Activated CD4-positive, alpha-beta memory T cell treated with anti-CD3 and anti-CD28 coated beads, Interleukin-2, amount 10 ng/mL, durations not matched to agents 7 days and 5 days (primary cell): ENCODE measurements at places on chromosomes 1 and 21. TPM values are rescaled to one million over a fixed set of nuclear protein-coding genes. Genes with fewer than 3 reads are reported as not detected.

DNA sequence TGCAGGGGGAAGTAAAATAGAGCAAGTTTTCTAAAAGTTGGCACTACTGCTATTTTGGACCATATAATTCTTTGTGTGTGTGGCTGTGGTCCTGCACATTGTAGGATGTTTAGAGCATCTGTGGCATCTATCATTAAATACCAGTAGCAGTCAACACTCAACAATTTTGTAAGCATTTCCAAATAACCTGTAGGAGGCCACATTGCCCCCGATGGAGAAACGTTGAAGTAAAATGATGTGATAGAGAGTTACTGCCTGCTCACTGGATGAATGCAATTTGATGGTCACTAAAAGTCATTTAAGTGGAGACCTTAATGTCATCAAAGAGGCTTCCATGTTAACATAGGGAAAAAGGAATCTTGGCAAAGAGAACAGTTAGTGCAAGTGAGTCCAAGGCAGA is 560.8 kb downstream of the NEGR1 start:
- DNase-seq: no peak
- H3K27me3 ChIP-seq: no peaks in the 10 kb centered on the region
- H3K4me1 ChIP-seq: no peaks in the 10 kb centered on the region
- H3K36me3 ChIP-seq: no peaks in the 10 kb centered on the region
- H3K27ac ChIP-seq: no peak overlapping the region
- no peak overlapping the region for H3K4me3 ChIP-seq

DNA sequence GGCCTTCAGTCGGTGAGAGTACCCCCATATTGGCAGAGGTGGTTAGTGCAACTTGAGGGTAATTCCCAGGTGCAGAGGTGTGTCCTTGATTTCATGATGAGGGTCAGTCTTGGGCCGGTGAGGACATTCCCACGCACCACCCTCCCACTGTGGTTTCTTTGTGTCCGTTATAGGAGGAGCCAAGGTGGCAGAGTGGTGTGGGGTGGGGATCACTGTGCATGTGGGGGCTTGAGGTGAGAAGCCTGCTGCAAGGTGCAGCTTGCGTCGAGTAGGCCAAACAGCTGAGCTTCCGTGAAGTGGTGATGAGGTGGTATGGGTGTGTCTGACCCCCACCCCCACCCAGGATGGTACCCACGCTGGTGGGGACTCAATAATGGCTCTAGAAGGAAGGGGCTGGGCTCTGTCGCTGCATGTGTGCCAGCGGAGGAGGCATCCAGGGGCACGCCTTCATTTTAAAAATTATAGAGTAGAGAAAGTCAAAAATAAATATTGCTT is 6.2 kb downstream of the PTPRF start:
- H3K27ac ChIP-seq: no peak overlapping the region
- no peaks in the 10 kb centered on the region for H3K36me3 ChIP-seq
- no peak for DNase-seq

ADAM30 gene
- not detected for total RNA-seq

- H3K4me1 ChIP-seq: peaks cover 57% of the 10 kb centered on the region
- H3K36me3 ChIP-seq: peaks cover 22% of the 10 kb centered on the region
- DNase-seq: no peak
- H3K27ac ChIP-seq: peak overlapping the region; percentile 80
- H3K27me3 ChIP-seq: no peaks in the 10 kb centered on the region
Observed at GRCh38 chr1:193538003-193538354, 351.6 kb upstream of the B3GALT2 start.

DNA sequence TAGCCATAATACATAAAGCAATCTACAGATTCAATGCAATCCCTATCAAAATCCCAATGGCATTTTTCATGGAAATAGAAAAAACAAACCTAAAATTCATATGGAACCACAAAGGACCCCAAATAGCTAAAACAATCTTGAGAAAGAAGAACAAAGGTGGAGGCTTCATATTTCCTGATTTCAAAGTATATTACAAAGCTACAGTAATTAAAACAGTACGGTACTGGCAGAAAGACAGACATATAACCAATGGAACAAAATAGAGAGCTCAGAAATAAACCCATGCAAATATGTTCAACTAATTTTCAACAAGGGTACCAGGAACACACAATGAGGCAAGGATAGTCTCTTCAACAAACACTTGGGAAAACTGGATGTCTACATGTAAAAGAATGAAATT is 87.0 kb downstream of the DENND1B start:
- peaks cover 28% of the 10 kb centered on the region for H3K36me3 ChIP-seq
- peaks cover 5% of the 10 kb centered on the region for H3K4me1 ChIP-seq
- no peak overlapping the region for H3K4me3 ChIP-seq

KRTAP22-2 gene
- total RNA-seq: not detected

A3GALT2 gene
- not detected for total RNA-seq

- H3K4me1 ChIP-seq: no peaks in the 10 kb centered on the region
- no peak overlapping the region for H3K27ac ChIP-seq
- H3K36me3 ChIP-seq: no peaks in the 10 kb centered on the region
- H3K4me3 ChIP-seq: no peak overlapping the region
- peaks cover 5% of the 10 kb centered on the region for H3K27me3 ChIP-seq
- no peak for DNase-seq
Observed at GRCh38 chr1:208071435-208072031, 160.6 kb upstream of the CD34 start.

DNAJC28 gene
- 0.55 TPM for total RNA-seq

DNA sequence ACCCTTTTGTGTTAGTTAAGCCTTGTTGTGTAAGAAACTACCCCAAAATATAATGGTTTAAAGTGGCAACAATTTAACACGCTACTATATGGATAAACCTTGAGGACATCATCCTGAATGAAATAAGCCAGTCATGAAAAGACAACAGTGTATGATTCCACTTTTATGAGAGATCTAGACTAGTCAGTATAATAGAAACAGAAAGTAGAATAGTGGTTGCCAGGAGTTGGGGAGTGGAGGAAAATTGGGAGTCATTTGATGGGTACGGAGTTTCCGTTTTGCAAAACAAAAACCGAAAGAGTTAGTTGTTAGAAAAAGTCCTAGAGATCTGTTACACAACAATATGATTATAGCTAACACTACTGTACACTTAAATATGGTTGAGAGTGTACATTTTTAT is 16.0 kb upstream of the CHIA start:
- H3K4me3 ChIP-seq: peak overlapping the region; percentile 47
- peak overlapping the region; percentile 17 for H3K27ac ChIP-seq
- DNase-seq: no peak

DNA sequence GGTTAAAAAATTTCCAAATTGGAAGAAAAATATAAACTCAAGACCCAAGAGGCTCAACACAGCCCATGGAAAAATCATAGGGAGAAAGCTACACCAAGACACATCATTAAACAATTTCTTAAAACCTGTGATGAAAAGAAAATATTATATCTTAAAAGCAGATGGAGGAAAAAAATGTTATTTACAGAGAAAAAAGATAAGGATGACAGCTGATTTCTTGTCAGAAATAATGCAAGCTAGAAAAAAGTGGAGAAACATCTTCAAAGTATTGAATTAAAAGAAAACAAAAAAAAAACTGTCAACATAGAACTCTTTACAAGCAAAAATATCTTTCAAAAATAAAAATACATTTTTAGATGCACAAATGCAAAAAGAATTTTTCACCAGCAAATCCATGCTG is 930.5 kb downstream of the ADGRL2 start:
- H3K4me3 ChIP-seq: no peak overlapping the region
- no peaks in the 10 kb centered on the region for H3K36me3 ChIP-seq
- DNase-seq: no peak
- H3K27ac ChIP-seq: no peak overlapping the region
- H3K27me3 ChIP-seq: no peaks in the 10 kb centered on the region

C4BPA gene
- not detected for total RNA-seq

- no peaks in the 10 kb centered on the region for H3K27me3 ChIP-seq
- no peaks in the 10 kb centered on the region for H3K4me1 ChIP-seq
- no peak overlapping the region for H3K27ac ChIP-seq
- H3K4me3 ChIP-seq: no peak overlapping the region
Observed at GRCh38 chr21:24852610-24853195, 754.6 kb downstream of the MRPL39 start.

- no peaks in the 10 kb centered on the region for H3K27me3 ChIP-seq
- no peak overlapping the region for H3K4me3 ChIP-seq
- H3K4me1 ChIP-seq: no peaks in the 10 kb centered on the region
- H3K36me3 ChIP-seq: peaks cover 48% of the 10 kb centered on the region
Observed at GRCh38 chr1:224132901-224133300, 19.0 kb downstream of the FBXO28 start.

GRCh38 chr1:72662918-72663317 is 380.6 kb upstream of the NEGR1 start:
- H3K4me3 ChIP-seq: no peak overlapping the region
- H3K4me1 ChIP-seq: no peaks in the 10 kb centered on the region
- no peaks in the 10 kb centered on the region for H3K27me3 ChIP-seq
- no peak for DNase-seq

GRCh38 chr1:48684381-48684780 is 92.3 kb downstream of the BEND5 start:
- DNase-seq: no peak
- H3K4me3 ChIP-seq: no peak overlapping the region
- no peaks in the 10 kb centered on the region for H3K4me1 ChIP-seq

GRCh38 chr1:36824390-36824861 is 209.9 kb downstream of the GRIK3 start:
- no peak overlapping the region for H3K27ac ChIP-seq
- H3K4me3 ChIP-seq: no peak overlapping the region
- H3K4me1 ChIP-seq: no peaks in the 10 kb centered on the region
